ENCODE measurements at places on chromosomes 2 and 18.

- DNase-seq, result no peak
Measured at GRCh38 chr2:201144101-201145051, 28.4 kb downstream of the CFLAR start.

DNA sequence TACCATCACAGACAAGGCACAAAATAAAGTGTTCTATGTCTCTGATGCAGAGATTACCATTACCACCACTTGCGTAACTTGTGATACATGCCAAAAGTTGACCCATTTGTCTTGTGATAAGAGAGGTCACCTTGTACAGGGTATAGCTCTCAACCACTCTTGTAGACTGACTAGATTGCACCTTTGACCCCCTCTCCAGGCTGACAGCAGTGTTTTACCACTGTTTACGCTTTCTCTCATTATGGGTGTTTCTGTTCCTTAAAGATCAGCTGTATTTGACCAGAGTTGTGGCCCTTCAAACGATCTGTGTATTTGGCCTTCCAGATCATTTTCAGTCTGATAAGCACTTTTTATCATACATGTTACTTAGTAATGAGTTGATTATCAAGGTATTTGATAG lies 215.7 kb upstream of the HNMT start:
- DNase-seq, result no peak

- no peak for DNase-seq
Measured at GRCh38 chr2:64474121-64474571, 20.2 kb downstream of the LGALSL start.

DNA sequence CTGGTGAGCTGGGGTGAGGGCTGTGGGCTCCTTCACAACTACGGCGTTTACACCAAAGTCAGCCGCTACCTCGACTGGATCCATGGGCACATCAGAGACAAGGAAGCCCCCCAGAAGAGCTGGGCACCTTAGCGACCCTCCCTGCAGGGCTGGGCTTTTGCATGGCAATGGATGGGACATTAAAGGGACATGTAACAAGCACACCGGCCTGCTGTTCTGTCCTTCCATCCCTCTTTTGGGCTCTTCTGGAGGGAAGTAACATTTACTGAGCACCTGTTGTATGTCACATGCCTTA lies 10.5 kb downstream of the PROC start:
- DNase-seq, result no peak

GRCh38 chr2:235951982-235952381 lies 216.2 kb downstream of the GBX2 start:
- no peak for DNase-seq

GRCh38 chr18:6248017-6248416 lies 166.7 kb downstream of the L3MBTL4 start:
- DNase-seq, result no peak

DNA sequence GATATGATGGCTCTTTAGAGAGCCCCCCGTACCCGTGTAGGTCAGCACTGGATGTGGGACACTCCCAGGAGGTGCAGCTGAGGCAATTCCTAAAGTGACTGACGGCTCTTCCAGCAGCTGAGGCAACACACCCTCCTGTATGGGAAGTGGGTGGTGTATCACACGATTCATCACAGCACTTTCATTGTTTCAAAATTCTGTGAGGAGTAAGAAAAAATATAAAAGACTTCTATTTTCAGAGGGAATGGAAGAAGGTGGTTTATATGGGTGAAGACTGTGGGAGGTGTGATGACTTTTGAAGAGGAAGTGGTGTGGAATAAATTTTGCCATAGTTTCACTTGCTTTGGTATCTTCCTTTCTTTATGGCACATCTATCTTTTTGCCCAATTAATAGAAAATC lies 22.3 kb downstream of the QPCT start:
- DNase-seq, result no peak

GRCh38 chr2:69582582-69583176 lies 60.9 kb downstream of the AAK1 start:
- peak; percentile 46 for DNase-seq

DNA sequence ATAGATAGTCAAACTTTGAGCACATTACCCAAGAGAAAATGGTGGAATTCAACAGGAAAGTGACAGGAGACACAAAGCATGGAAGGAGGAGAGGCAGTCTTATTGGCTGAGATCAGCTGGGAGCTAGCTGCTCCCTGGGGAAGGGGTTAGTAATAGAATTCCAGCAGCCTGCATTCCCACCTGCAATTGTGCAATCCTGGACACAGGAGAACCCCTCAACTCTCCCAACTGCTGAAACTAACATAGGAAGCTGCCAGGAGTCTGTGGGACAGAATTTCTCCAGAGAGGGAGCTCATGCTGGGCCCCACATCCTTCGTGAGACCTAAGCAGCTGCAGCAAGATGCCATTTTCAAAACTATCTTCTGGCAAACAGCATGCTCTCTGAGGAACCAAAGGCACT lies 69.8 kb upstream of the ACVR1C start:
- DNase-seq, result peak; percentile 86

GRCh38 chr2:23505218-23505983 lies 120.4 kb downstream of the KLHL29 start:
- no peak for DNase-seq

- DNase-seq, result no peak
Measured at GRCh38 chr2:138516030-138516704, 14.6 kb downstream of the SPOPL start.

Measured in fibroblast of mammary gland (primary cell).